Lower leg skin (tissue), 4 donors: ENCODE measurements at places on chromosomes 4 and X.

GRCh38 chr4:188218392-188218791 is 79.2 kb downstream of the TRIML1 start:
- no peak for DNase-seq

DNA sequence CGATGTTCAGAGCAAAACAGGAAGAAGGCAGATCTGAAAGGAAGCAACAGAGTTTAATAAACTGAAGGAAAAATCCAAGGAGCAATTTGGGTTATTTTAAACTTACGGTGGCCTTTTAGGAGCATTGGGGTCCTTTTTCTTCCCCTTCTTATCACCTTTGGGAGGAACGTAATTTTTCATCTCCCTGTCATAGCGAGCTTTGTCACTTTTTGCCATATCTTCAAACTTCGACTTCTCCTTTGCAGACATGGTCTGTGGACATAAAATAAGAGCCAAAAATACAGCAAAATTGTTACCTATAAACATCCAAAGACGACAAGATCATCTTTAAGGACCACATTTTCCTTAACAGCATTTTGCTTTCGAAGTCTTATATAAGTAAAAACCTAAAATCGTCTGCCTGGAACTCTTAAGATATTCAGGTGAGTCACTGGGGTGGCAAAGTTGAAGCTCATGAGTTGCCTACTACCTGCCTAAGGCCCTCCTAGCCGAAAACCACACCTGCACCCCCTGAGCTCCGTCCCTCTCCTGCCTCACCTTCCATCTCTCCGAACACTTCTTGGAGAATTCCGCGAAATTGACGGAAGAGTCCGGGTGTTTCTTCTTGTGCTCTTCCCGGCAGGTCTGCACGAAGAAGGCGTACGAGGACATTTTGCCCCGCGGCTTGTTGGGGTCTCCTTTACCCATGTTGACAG is 1.0 kb downstream of the HMGB2 start:
- no peak for DNase-seq

DNA sequence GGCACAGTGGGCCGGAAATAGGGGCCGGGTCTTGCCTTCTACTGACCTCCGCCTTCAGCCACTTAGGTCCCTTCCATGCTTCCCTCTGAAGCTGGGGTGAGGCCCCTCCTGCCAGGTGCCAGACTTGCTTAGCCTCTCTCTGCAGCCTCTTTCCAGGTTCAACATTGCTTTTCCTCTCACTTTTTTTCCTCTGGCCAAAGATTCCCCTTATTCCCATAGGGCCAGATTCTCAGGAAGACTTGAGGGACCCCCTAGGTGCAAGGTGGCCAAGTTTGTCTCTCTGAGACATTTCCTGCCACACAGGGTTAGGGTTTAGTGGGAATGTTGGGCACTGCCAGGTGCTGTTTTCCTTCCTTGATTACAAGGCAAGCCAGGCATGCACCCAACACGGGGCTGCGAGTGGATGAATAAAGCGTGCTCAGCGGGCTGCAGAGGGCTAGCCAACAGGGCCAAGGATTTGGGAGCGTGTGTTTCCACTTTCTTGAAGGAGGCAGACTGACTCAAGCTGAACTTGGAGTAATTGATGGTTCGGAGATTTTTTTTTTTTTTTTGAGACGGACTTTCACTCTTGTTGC is 7.6 kb upstream of the GJB1 start:
- DNase-seq: no peak

DNA sequence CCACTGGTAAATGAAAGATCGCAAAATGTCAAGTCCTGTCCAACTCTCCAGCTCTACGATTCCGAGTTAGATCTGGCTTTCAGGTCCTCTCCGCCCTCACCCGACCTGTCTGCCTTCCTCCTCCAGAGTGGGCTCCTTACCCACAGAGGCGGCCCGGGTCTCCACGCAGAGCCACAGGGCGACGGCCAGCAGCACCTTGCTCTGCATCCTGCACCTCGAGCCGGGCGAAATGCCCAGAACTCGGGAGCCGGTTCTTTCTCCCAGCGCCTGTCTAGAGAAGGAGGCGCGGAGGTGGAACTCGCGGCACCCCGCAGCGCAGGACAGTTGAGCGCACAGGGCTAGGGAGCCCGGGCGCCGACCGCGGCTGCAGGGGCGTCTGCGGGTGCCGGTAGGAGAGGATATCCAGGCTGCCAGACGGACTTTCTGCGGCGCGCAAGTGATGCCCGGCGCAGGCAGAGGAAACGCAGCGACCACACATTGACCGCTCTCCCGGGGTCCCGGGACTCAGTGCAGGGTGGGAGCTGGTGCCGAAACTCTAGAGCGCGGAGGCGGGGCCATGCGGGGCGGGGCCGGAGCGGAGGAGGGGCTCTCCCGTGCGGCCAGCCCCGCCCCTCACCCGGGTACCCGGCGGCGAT is at the start of gene KDR:
Gene KDR, minus strand, starts transcription at position 509 of the 635 bp plus-strand sequence. Its CDS starts 302 bp downstream, at position 207.
- peak; percentile 84 for DNase-seq

GRCh38 chrX:10755439-10756334 is 135.3 kb upstream of the MID1 start:
- DNase-seq: no peak

GRCh38 chr4:67201334-67201733 is 344.0 kb downstream of the CENPC start:
- no peak for DNase-seq

GRCh38 chr4:4410271-4410670 is 23.4 kb downstream of the NSG1 start:
- no peak for DNase-seq

GRCh38 chrX:110321670-110322069 is 3.8 kb upstream of the AMMECR1 start:
- no peak for DNase-seq

GRCh38 chrX:71541210-71542022 is 8.5 kb downstream of the OGT start:
- DNase-seq: no peak

DNA sequence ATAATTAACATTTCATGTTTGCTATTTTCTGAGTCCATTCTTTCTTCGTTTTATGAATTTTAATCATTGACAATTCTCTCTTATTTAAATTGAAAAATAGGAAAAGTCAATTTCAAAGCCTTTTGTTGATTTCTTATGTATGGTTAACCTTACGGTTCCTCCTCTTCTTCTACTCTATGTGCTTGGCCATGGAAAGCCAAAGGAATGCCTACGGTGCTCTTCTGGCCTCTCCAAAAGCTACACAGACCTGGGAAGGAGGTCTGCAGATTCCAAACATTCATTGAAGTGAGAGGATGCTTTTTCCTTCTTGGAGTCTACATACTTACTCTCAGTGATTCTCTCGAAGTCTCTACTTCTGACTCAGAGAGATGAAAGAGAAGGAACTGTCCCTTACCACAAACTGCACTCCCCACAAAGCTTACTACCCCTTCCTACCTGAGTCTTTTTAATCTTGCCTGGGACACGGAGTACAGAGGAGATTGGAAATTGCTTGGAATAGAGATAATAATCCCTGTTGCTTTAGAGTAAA is 863.1 kb upstream of the FTHL17 start:
- DNase-seq: no peak

- no peak for DNase-seq
These were observed 19.0 kb downstream of the TMEM47 start for GRCh38 chrX:34638116-34638515.

- DNase-seq: no peak
These were observed 57.6 kb downstream of the CCDC160 start for GRCh38 chrX:134294548-134294947.

DNA sequence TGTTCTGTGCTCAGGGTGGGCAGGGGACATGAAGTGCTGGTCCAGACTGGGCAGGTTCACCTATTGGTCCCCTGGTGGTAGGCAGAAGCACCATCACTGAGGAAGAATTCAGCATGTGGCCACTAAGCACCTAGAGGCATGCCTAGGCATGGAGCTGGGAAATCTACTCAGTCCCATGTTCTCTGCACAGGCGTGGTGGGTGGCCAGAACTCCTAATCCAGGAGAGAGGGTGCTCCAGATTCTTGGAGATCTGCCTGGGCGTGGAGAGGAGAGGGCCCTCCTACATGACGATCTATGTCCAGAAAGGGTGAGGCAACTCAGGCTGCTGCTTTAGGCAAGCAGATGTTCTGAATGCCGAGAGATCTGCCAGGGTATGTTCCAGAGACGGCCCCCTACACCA is 44.6 kb upstream of the MAGEC2 start:
- DNase-seq: no peak

DNA sequence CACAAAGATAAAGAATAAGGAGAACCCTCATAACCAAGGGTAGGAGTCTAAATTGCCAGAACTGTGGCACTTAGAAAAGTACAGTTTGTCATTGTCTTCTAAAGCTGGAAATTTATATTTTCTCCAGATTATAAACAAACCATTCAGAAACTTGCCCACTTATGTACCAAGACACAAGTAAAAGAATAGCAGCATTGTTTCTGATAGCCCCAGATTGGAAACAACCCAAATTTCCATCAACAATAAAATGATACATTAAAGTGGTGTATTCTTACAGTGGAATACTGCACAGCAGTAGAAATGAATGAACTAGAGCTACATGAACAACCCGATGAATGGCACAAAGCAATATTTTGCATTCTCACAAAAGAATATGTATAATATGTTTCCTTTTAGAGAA is 63.1 kb upstream of the PDHA1 start:
- no peak for DNase-seq

- DNase-seq: no peak
These were observed 9.4 kb upstream of the GPR173 start for GRCh38 chrX:53039236-53039635.

DNA sequence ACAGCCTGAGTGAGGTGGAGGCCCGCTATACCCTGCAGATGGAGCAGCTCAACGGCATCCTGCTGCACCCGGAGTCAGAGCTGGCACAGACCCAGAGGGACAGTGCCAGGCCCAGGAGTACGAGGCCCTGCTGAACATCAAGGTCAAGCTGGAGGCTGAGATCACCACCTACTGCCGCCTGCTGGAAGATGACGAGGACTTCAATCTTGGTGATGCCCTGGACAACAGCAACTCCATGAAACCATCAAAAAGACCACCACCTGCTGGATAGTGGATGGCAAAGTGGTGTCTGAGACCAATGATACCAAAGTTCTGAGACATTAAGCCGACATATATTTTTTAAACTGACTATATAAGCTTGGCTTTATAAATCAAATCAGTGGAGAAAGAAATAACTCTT is 73.3 kb upstream of the HHIP start:
- no peak for DNase-seq

- DNase-seq: no peak
These were observed 60.2 kb upstream of the RPS6KA6 start for GRCh38 chrX:84248226-84248625.

GRCh38 chrX:55867181-55867651 is 149.7 kb downstream of the RRAGB start:
- no peak for DNase-seq

- no peak for DNase-seq
These were observed 108.3 kb upstream of the ARSJ start for GRCh38 chr4:114087596-114088230.

- DNase-seq: no peak
These were observed 34.7 kb downstream of the ERVMER34-1 start for GRCh38 chr4:52716364-52717151.

DNA sequence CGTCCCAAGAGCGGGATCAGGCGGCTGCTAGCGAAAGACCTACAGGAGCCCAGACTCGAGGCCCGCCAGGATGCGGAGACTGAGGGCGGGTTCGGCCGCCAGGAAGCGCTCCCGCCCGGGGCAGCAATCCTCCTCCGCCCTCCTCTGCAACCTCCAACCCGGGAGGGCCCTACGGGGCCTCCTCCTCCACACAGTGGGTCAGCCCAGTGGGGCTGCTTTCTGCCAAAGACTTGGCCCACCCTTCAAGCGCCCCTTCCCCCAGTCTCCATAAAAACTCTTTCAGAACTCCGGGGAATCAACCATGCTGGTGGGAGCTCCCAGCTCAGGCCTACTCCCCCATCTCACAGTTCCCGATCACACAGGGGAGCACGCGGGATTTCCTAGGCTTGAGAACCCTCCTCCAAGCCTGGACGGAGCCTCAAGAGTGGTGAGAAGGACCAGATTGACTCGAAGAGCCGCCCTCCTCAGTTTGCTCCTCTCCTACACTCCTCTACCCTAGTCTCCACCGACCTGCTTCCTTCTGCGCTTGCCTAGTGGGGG is 77.5 kb downstream of the RLIM start:
- no peak for DNase-seq

- no peak for DNase-seq
These were observed 69.8 kb upstream of the AMOT start for GRCh38 chrX:112910418-112910817.

GRCh38 chr4:108889696-108890483 is 127.0 kb upstream of the ETNPPL start:
- no peak for DNase-seq

DNA sequence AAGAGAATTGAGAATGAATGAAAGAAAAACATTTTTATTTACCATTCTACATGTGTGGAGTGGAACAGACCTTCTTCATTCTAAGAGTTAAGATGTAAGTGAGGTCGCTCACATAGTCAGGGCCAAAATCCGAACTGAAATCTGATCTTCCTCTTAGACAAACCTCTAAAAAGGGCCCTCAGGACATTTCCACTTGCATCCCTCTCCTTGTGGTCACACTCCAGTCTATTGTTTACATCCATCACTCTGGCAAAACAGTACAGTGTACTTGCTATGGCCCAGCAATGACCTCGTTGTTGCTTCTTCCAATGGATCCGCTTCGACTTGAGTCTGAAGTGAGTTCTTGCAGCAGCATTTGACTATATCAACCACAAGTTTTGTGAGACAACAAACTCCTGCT is 54.2 kb downstream of the MOSPD2 start:
- no peak for DNase-seq

DNA sequence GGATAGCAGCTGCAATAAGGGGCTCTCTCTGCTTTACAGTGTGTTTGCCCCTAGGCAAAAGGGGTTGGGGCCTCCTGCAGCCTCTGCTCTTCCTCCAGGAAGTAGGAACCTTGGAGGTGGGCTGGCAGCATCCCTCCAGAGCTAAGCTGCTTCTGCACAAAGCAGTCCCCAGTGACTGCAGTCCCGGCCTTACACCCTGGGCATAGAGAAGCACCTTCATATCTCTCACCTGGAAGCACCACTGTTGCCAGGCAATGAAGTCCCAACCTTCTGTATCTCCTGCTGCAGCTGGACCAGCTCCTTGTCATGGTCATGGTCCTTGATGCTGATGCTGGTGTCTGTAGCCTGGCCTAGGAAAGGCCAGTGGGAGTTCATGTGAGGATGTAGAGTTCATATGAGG is 171.1 kb upstream of the TET2 start:
- DNase-seq: no peak

DNA sequence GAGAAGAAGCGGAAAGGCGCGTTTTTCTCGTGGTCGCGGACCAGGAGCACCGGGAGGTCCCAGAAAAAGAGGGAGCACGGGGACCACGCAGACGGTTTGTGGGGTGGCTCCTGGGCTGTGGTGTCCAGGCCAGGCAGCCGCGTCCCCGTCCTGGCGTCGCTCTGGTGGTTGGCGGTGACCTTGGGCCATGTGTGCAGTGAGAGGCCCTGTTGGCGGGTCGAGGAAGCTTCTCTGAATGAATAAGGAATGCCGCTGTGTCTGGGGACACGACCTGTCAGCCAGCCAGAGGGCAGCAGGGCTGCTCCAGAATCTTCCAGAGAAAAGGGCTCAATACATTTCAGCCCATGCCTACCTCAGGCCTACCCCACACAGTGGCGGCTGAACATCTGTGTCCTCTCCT is 24.3 kb upstream of the HGFAC start:
- no peak for DNase-seq

- DNase-seq: no peak
These were observed 146.4 kb downstream of the PALLD start for GRCh38 chr4:168643111-168643795.
